Cardiac atrium fibroblast (primary cell): ENCODE measurements at places on chromosomes 1 and 21. TPM values are rescaled to one million over a fixed set of nuclear protein-coding genes. Genes with fewer than 3 reads are reported as not detected.

The KPRP gene
- total RNA-seq, result not detected in 2 replicates

The CENPF gene
- total RNA-seq, result 10.2 and 10.8 TPM in 2 replicates

The OR2T35 gene
- not detected in 2 replicates for total RNA-seq

The C1orf210 gene
- not detected in 2 replicates for total RNA-seq

The INSRR gene
- total RNA-seq, result not detected in 2 replicates

The PHLDA3 gene
- total RNA-seq, result 39.7 and 49.2 TPM in 2 replicates

The KCNA3 gene
- not detected in 2 replicates for total RNA-seq

The MAP3K21 gene
- 0.65 TPM in 1 of 2 replicates, not detected in the other for total RNA-seq

The IL20 gene
- not detected in 2 replicates for total RNA-seq
